A172 (cell line): ENCODE measurements at places on chromosomes 11 and 22.

DNA sequence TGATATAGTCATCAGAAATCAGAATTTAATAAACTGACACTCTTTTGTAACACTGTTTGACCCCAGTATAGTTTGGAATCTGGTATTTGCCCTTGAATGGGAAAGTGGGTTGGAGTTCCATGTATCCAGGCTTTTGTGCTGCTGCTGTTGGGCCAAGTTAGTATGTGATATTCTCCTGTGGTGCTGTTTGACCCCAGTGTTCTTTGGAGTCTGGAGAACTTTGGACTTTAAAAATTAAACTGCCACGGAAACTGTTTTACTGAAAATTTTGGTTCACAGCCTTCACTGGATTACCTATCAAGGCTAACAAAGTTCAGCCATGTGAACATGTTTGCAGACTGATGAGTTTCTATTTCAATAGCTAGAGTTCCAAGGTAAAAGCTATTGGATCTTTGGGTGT is 740 bp downstream of the GLYATL1 start:
- DNase-seq, result no peak

DNA sequence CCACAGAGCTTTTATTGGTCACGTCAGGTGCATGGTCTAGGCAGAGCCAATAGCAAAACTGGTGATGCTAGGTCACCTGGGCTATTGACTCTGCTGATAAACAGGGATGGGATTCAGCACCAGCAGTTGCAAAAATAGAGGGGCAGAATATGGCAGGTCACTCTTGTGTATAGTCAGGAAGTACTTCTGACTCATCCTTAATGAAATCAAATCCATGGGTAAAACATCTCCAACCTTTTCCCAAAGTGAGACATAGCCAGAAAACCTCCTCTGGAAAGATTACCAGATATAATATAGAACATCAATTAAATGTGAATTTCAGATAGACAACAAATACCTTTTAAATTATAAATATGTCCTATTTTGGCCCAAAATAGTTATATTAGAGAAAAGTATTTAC is 383.2 kb downstream of the METTL15 start:
- DNase-seq, result no peak

DNA sequence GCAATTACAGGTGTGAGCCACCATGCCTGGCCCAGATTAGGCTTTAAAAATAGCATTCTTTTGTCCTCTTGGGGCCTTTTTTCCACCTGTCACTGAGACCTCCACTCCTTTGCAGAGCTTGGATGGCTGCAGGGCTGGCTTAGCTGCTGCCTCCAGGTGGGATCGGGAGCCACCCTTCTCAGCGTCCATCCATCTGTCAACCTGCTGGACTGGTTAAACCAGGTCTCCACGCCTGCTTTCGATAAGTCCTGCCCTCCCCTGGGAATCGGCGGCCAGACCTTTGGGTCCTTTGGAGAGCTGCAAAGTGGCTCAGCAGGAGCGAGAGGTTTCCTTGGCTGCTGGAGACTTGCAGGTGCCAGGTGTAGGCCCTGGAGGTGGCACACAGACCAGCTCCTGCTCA is 23.4 kb upstream of the GRAMD4 start:
- DNase-seq, result no peak

- DNase-seq, result no peak
These were observed 62.1 kb upstream of the PHOX2A start for GRCh38 chr11:72305891-72306585.

GRCh38 chr11:62889484-62890437 is 9.1 kb downstream of the SLC3A2 start:
- peak; percentile 67 for DNase-seq

GRCh38 chr22:38273135-38273826 is 471 bp upstream of the TMEM184B start:
- DNase-seq, result no peak

DNA sequence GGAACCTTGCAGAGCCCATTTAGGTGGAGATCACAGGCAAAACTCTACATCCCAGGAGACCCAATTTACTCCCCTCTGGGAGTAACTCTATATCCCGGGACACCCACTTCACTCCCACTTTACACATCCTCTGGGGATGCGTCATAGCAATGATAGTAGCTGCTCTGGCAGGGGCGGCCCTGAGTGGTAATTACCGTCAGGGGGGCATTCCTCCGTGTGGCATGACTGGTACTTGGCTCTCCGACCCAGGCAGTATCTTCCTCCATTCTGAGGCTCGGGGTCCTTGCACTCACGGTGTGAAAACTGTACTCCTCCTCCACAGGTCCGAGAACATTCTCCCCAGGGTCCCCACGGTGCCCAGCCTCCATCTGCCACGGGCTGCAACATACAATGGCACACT is 17.2 kb downstream of the ADAMTS8 start:
- no peak for DNase-seq
